ENCODE measurements at places on chromosomes 13 and 19.

GRCh38 chr19:45952686-45953505 lies 20.8 kb downstream of the NOVA2 start:
- DNase-seq = peak; percentile 59

DNA sequence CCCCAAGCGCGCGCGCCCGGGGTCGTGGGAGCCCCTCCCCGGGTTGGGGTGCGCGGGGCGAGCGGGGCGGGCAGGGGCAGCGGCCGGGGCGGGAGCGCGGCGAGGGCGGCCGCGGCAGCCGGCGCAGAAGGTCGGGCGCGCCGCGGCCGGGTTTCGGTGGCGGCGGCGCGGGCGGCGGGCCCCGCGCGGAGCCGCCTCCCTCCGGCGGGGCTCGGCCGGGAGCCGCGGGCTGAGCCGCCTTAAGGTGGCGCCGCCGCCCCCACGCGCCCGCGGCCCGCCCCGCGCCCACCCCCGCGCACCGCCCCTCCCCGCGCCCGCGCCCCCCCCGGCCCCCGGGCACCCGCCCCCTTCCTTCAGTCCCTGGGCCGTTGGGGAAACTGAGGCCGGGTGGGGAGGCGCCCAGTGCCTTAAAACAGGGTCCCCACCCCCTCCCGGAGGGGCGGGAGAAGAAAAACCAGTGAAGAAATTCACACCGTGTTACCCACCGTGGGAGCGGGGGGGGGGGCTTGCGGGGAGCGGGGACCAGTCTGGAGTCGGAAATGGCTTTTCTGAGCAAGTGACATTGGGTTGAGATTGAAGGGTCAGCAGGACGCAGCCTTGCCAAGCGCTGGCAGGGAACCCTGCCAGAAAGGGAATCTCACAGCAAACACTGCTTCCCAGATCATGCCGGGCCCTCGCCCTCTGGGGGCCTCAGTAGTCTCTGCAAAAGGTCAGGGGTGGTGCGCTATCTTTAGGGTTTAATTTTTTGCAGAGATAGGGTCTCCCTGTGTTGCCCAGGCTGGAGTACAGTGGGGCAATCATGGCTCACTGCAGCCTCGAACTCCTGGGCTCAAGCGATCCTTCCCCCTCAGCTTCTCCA lies at the start of gene TLE2:
TSS of gene TLE2 (minus strand) at position 216 of the 859 bp plus-strand sequence. CDS start 376 bp downstream, outside the sequence.
- no peak for DNase-seq

- no peak for DNase-seq
These were observed 243.6 kb downstream of the NDFIP2 start for GRCh38 chr13:79724348-79725103.

DNA sequence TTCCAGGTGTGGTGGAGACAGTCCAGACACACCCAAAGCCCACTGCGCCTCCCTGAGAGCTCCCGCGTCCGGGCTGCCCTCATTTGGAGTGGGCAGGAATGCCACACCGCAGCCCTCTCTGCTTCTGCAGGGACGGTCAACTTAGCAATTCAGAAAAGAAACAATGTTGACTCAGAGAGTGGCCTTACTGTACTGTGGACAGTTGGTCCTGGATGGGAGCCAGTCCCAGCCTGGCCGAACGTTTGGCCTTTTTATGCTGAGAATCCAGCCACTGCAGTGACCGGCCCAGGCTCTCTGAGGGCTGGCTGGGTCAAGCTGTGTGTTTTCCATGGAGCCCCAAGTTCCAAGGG lies 7.2 kb downstream of the GAS6 start:
- no peak for DNase-seq

- DNase-seq = no peak
These were observed 236 bp upstream of the TINCR start for GRCh38 chr19:5567970-5568407.

DNA sequence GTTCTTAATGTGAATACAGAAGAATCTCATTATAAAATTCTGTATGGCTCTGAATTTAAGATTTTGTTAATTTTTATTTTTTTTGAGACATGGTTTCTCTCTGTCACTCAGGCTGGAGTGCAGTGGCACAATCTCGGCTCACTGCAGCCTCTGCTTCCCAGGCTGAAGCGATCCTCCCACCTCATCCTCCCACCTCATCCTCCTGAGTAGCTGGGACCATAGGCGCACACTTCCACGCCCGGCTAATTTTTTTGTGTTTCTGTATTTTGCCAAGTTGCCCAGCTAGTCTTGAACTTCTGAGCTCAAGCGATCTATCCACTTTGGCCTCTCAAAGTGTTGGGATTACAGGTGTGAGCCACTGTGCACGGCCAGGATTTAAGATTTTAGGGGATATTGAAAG lies 14.3 kb downstream of the CYP2A7 start:
- DNase-seq = no peak

- DNase-seq = no peak
These were observed 4.6 kb downstream of the FAM187B start for GRCh38 chr19:35223862-35224505.

DNA sequence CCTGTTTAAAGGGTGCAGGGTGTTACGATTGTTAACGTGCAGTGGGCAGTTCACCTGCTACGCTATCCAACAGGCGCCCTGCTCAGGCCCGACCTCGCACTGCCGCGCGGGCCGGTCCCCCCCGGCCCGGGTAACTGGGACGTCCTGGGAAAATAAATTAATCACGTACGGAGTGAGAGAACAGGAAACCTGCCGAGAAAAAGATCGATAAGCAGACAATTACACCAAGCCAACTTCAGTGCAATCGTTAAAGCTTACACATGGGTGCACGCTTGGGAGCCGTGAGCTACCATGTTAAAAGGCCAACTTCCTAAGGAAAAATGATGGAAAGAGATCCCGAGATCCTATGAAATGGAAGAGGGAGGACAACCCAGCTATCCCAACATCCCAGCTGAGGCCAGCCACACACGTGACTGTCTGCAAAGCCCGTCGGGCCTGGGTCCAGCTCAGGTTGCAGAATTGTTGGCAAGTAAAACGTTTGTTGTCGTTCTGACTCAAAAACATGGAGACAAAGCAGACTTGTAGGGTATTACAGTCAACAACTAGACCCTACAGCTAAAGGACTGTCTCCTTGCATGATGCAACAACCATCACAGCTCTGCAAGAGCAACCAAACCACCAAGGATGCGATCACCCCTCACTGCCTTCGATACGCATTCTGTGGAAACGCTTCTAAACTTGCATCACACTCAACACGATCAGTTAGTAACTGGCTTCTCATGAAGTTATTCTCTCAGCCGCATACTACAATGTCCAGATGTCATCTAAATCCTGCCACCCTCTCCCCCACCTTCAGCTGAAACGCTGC lies 741 bp upstream of the TUBGCP3 start:
- DNase-seq = no peak

- DNase-seq = no peak
These were observed 41.7 kb downstream of the ELL start for GRCh38 chr19:18480006-18480691.

- DNase-seq = no peak
These were observed 25.3 kb upstream of the SLC46A3 start for GRCh38 chr13:28744091-28744536.

DNA sequence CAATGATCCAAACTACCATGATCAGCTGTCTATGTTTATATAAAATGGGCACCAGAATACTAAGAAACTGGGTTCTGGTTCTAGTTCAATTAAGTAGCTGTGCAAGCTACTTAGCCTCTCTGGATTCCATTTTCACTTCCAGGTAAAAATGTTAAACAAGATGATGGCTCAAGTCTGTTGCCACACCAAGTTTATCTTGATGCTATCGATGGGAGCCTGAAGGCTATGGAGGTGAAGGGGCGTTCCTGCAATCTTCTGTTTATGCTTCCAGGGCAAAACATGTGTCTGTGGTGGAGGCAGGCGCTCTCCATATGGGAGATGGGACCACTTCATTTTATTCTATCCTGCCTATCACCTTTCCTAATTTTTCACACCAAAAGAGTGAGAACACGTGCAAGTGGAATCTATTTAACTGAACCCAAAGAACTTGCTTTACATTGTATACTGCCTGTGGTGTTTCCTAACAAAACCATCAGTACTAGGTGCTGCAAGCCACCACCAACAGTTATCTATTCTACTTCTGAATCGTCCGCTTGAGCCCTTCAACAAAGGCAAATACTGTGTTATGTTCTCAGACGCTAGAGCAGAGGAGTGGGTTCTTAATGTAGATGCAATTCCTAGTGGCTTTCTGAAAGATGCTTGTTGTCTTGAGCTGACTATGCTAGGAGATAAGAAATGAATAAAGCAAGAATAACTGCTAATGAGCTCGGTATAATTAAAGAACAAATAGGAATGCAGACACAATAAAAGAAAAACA lies 70.9 kb downstream of the DOCK9 start:
- no peak for DNase-seq

DNA sequence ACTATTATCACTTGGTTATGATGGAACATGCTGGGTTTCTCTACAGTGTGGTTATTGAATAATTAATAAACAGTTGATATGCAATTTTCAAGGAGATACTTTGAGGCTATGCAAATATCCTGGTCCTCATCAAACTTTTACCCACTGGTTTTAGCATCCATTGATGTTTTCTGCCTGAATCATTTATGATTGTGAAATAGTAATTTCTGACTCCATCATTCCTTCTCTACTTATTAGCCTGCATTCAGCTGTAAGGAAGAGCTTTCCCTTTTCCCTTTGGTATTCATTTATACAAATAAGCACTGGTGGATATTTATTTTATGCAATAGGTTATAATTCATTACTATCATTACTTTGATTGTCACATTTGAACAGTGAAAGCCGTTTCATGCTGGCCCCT lies 13.9 kb upstream of the DNAJC15 start:
- DNase-seq = no peak

DNA sequence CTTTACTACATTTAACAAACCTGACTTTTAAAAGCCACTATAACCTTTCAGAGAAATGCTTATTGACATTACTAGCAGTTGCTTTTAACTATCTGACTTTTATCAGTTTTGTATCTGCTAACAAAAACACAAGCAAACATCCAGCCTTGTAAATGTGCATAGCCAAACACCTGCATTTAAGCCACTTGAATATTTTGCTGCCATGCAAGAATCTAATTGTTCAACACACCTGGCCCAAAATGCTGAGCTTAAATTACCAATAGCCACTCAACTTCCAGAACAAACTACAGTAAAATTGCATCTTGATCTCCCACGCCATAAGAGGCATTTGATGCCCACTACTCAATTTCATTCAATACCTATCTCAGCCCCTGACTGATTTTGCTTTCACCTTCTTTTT lies 9.3 kb downstream of the ZIC5 start:
- DNase-seq = no peak
